Myocyte (in vitro differentiated cells): ENCODE measurements at places on chromosomes 1 and 21. TPM values are rescaled to one million over a fixed set of nuclear protein-coding genes. Genes with fewer than 3 reads are reported as not detected.

GRCh38 chr1:161379071-161379470 lies 11.4 kb upstream of the CFAP126 start:
- no peak for DNase-seq

DNA sequence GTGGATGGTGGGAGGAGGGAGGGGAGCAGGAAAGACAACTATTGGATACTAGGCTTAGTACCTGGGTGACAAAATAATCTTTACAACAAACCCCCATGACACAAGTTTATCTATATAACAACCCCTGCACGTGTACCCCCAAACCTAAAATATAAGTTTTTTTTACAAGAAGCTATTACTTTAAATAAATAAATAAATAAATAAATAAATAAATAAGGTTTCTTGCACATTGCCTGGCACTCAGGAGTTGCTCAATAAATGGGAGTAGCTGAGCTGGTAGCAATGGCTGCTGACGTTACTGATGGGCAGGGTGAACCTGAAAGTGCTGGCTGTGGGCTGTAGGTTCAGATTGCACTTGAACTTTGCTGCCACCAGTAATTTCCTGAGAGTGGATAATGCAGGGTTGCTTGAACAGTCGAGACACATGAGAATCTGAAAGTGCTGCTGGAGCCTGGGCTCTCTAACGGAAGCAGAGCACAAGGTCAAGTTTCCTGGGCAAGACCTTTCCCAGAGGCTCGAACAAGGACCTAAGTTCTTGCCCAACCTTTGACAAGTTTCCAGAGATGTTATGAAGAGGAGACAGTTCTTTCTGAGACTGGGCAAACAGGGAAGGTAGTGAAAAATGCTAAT lies 14.8 kb upstream of the KCNE2 start:
- no peak for DNase-seq

RXFP4 gene
- total RNA-seq: not detected in 2 replicates

CYP4Z1 gene
- total RNA-seq: not detected in 2 replicates

VPS72 gene
- total RNA-seq: 80.3 and 81.8 TPM in 2 replicates
